ENCODE measurements at places on chromosomes 13 and 19. TPM values are rescaled to one million over a fixed set of nuclear protein-coding genes. Genes with fewer than 3 reads are reported as not detected.

DNA sequence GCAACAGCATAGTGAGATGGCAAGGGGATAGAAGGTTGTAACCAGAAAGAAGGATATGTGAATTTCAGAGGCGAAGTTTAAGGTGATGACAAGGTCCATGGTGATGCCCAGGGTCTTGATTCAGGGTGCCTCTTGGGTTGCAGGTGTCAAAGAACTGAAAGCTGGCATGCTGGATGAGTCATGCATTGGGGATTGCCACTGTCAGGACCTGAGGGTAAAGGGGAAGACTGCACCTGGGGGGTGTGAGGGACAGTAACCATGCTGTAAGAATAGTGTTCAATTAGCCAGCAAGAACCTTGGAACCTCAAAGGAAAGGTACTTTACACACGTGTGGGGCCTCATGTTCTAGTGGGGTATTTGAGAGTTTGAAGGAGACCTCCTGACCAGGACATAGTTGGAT, 279.6 kb downstream of the SLC7A1 start:
- no peak for DNase-seq

- DNase-seq = no peak
These were observed 1.1 kb downstream of the SUPT5H start for GRCh38 chr19:39446365-39447084.

CCDC169 gene
- total RNA-seq = not detected

DNA sequence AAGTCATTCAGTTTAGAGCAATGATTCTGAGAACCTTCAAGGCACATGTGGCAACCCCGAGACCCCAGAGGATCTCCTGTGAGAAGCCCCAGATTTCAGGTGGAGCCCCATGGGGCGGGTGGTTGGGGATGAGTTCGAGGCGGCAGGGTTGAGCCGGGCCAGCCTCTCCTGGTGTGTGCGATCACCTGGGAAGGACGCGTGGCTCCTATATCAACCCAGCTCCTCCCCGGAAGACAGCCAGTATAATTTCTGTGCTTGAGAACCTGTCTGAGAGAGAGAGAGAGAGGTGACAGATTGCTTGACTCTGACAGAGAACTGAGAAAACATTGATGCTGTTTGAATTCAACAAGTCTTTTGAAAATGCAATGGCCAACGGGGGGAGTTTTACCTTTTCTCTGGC, 89.0 kb downstream of the TEX29 start:
- DNase-seq = no peak

GRCh38 chr19:10892256-10892655, 20.9 kb downstream of the CARM1 start:
- DNase-seq = no peak

- no peak for DNase-seq
These were observed 588.1 kb downstream of the GPC6 start for GRCh38 chr13:93814658-93815057.

CBY2 gene
- not detected for total RNA-seq

NFILZ gene
- not detected for total RNA-seq

DNA sequence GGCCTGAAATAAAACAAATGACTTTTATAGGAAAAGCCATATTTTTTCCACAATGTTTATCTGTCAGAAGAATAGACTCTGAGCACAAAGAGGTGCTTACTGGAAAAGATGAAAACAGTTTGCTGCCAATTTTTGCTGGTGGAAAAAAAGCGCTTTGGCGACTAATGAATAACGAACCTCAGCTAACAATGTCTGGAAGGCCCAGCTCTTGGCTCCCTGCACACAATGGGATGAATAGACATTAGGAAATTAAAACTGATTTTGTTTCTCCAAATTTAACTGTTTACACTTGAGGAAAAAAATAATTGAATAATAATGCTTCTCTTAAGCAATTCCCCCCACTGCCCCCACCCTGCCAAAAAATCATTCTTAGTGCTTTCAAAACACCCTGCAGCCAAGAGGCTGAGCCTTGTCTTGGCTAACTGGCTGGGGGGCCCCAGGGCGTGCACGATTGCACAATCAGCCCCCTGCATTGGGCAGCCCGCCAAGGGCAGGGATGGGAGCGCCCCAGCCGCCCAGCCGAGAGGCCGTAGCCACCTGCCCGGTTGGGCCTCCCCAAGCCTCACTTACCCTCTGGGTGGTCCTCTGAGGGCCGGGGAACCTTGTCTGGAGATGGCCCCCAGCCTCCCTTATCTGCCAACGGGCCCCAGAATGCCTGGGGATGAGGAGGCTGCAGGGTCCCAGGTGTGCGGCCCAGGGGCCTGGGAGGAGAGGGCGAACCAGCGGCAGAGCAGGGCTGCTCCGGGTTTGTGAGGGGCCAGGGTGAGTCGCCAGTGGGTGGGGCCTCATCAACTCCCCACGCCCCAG, 16.8 kb downstream of the CEBPG start:
- DNase-seq = no peak

- DNase-seq = no peak
These were observed 7.3 kb downstream of the OPA3 start for GRCh38 chr19:45577111-45577905.

DNA sequence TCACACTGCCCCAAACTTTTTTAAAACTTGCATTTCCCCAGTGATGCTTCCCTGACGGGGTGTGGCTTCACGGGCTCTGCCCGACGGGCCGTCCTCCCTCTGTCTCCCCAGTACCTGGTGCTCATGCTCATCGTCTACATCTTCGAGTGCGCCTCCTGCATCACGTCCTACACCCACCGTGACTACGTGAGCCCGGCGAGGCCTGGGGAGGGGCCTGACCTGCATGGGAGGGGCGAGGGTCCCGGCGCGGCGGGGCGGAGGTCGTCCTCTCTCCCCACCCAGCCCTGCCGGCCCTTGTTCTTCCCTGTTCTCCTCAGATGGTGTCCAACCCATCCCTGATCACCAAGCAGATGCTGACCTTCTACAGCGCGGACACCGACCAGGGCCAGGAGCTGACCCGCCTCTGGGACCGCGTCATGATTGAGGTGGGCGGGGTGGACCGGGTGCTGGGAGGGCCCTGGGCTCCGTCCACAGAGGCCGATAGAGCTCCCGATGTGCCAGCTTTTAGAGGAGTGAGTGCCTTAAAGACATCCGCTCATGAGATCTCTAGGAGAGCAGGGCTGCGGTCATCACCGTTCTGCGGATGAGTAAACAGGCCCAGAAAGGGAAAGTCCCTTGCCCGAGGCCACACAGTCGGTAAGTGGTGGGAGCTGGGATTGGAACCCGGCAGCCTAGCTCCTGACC, 6.9 kb downstream of the UPK1A start:
- no peak for DNase-seq

GRCh38 chr13:114162533-114162922, 16.5 kb upstream of the CFAP97D2 start:
- no peak for DNase-seq

- no peak for DNase-seq
These were observed 688.6 kb upstream of the SLITRK1 start for GRCh38 chr13:84570831-84571230.

GRCh38 chr13:100197591-100198365, 108.9 kb downstream of the PCCA start:
- DNase-seq = no peak

- DNase-seq = no peak
These were observed 47.2 kb downstream of the GPR12 start for GRCh38 chr13:26713341-26713740.

GRCh38 chr13:28047757-28048388, 52.5 kb downstream of the FLT3 start:
- peak; percentile 72 for DNase-seq

DNA sequence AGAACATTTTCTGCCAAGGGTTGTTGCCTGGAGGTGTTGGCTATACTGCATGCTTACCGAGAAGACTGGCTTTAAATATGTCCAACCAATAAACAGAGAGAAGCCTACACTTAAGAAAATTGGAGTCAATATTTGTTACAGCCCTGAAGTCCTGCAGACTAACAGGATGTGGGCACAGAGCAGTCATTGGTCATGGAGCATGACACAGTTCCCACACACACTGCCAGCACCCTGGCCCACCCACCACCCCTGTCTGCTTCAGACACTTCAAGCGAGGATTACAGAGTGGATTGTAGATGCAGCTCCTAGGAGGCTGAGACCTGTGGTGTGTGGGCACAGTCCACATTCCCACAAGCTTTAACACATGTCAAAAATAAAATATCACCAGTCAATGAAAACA, 21.0 kb upstream of the SERP2 start:
- no peak for DNase-seq

GRCh38 chr13:38566519-38566918, 120.4 kb upstream of the FREM2 start:
- DNase-seq = no peak

WDR88 gene
- not detected for total RNA-seq

DNA sequence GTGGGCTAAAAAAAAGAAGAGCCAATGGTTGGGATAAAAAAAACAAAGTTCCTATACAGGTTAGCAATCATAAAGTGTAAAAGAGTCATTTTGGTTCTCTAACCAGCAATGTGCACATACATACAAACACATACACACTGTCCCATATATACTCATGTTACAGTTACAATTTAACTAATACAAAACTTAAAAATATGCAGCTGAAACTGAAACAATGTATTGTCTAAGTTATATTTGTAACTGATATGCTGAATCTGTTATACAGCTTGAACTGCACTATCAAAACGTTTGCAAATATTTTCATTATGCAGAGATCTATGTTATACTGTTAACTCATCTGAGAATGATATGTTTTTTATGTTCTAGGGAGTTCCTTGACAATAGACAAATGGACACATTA, 173.7 kb downstream of the KLF12 start:
- DNase-seq = no peak

DNA sequence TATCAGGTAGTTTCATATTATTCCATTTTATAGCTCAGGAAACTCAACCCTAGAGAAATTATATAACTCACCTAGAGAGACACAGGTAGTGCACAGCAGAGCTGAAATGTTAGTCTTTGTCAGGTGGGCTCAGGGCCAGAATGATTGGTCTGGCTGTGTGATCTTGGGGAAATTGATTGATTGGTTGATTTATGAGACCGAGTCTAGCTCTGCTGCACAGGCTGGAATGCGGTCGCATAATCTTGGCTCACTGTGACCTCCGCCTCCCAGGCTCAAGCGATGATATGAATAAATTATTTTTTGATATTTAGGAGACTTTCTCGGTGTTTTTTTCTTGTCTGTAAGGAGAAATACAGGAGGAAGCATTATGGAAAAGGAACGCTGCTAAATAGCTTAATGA, 239.9 kb upstream of the SLC10A2 start:
- DNase-seq = no peak

ZNF575 gene
- 2.7 TPM for total RNA-seq

All from OCI-LY7 (cell line).